HFF-Myc (cell line): ENCODE measurements at places on chromosomes 12 and 14.

- DNase-seq = no peak
Measured at GRCh38 chr14:24143511-24143910, 2.1 kb upstream of the EMC9 start.

- no peak for DNase-seq
Measured at GRCh38 chr12:131683266-131684014, 27.4 kb upstream of the SFSWAP start.

DNA sequence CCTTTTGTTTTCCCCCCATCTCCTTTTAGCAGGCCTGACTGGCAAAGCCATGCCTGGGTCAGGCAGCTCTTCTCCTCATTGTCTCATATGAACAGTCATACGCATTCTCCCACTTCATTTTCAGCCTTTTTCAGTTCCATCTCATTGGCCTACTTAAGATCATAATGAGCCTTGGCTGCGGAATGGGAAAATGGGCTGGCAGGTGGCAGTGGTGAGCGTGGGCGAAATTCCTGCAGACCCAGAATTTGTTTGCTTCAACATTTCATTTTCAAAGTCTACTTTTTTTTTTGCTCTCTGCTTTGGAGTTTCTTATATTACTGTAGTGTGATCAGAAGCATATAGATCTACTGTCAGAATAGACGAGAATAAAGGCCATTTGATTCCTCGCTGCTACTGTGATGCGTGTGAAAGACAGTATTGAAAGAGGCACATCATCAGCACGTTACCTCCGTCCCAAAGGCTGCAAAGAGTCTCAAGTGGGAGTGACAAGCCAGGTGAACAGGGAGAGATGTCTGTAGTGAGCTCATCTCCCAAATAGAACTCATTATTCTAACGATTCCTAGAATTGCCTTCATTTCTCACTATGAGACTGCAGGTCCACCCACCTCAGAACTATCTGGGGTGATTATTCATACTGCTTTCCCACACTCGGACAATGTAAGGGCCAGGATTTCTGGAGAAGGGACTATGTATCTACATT lies 73.7 kb downstream of the TBK1 start:
- no peak for DNase-seq

DNA sequence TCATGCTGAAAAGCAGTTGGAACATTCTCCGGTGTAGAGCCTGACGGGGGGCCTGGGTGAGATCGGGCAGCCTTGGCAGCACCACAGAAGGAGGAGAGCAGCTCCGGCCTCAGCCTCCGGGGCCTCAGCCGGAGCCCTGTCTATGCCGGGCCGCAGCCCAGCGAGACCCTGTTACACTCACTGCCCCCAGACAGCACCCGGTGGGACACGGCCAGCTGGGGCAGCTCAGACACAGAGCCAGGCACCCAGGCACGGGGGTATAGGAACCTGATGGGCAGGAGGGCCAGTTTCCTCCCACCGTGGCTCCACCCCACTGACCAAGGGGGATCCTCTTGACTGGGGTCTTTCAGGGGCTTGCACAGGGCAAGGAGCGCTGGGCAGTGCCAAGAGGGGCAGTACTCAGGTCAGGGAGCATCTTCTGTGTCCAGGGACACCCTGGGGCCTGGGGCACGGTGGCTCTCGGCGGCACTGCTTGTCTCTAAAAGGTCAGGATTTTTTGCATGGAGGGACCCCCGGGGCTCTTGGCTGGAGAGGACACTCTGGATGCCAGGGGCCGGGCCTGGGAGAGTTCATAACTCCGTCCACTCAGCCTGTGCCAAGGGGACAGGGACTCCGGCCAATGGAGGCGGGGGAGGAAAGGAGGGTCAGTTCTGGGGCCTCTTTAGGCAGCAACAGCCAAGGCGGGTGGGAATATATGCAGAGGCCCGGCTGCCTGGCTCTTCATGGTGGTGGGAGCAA lies 9.4 kb downstream of the INF2 start:
- no peak for DNase-seq

GRCh38 chr12:32467959-32468863 lies 68.9 kb downstream of the FGD4 start:
- DNase-seq = no peak

- peak; percentile 38 for DNase-seq
Measured at GRCh38 chr14:23365732-23366425, 907 bp upstream of the EFS start.
